Spinal cord (tissue), 10 donors: ENCODE measurements at places on chromosomes 3 and 15. TPM values are rescaled to one million over a fixed set of nuclear protein-coding genes. Genes with fewer than 3 reads are reported as not detected.

Gene PLIN1
- 0.27 TPM for polyA plus RNA-seq

Gene CPN2
- polyA plus RNA-seq: not detected

Gene PLAAT1
- 10.5 TPM for polyA plus RNA-seq

Gene LDHAL6B
- not detected for polyA plus RNA-seq

Gene IQCF5
- polyA plus RNA-seq: not detected

Gene KIF23
- polyA plus RNA-seq: 13.3 TPM

Gene STT3B
- polyA plus RNA-seq: 110 TPM

Gene SPINT1
- polyA plus RNA-seq: 4.3 TPM

Gene POLR2H
- polyA plus RNA-seq: 81.2 TPM

Gene ATP8B4
- polyA plus RNA-seq: 3.6 TPM

Gene SOX2
- 294 TPM for polyA plus RNA-seq

Gene SEMA3G
- polyA plus RNA-seq: 19.8 TPM

Gene CLDN1
- polyA plus RNA-seq: 5.5 TPM

Gene FAM107A
- polyA plus RNA-seq: 35.6 TPM

Gene ITIH1
- not detected for polyA plus RNA-seq

Gene ANKRD34C
- polyA plus RNA-seq: 0.42 TPM

Gene RASGRF1
- polyA plus RNA-seq: 34.1 TPM

Gene OSBPL10
- polyA plus RNA-seq: 7.8 TPM

Gene AHSG
- polyA plus RNA-seq: 0.42 TPM

Gene GUCA1C
- polyA plus RNA-seq: not detected

Gene MOBP
- 318 TPM for polyA plus RNA-seq
